ENCODE measurements at places on chromosomes 5 and 9. TPM values are rescaled to one million over a fixed set of nuclear protein-coding genes. Genes with fewer than 3 reads are reported as not detected.

The EFNA5 gene
- 5.1 TPM for total RNA-seq

- no peaks in the 10 kb centered on the region for H3K36me3 ChIP-seq
- no peak overlapping the region for H3K4me3 ChIP-seq
- no peaks in the 10 kb centered on the region for H3K4me1 ChIP-seq
- H3K27me3 ChIP-seq, result peaks cover 8% of the 10 kb centered on the region
These were observed 130.0 kb downstream of the COL23A1 start for GRCh38 chr5:178460174-178460573.

- peaks cover 3% of the 10 kb centered on the region for H3K36me3 ChIP-seq
- no peaks in the 10 kb centered on the region for H3K4me1 ChIP-seq
- DNase-seq, result no peak
- H3K27ac ChIP-seq, result no peak overlapping the region
- no peaks in the 10 kb centered on the region for H3K27me3 ChIP-seq
These were observed 13.1 kb downstream of the IL7R start for GRCh38 chr5:35869685-35870277.

DNA sequence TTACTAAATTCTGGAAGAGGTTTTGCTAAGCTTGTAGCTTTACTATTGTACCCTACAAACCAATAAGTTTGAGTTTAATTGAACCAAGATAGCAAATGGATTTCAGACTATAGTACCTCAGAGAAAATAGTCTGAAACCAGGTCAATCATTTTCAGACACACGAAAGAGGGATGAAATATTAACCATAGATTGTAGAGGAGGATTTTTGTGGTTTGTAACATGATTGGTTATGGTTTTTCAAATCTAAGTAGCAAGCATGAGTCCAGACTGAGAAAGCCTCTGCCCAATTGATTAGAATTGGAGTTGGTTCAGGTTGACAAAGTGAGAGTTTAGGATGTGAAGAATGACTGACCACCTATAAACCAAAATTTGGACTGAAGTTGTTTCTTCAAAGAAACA, 562.7 kb upstream of the DMAC1 start:
- DNase-seq, result no peak
- no peak overlapping the region for H3K4me3 ChIP-seq
- no peaks in the 10 kb centered on the region for H3K4me1 ChIP-seq
- H3K27me3 ChIP-seq, result no peaks in the 10 kb centered on the region

DNA sequence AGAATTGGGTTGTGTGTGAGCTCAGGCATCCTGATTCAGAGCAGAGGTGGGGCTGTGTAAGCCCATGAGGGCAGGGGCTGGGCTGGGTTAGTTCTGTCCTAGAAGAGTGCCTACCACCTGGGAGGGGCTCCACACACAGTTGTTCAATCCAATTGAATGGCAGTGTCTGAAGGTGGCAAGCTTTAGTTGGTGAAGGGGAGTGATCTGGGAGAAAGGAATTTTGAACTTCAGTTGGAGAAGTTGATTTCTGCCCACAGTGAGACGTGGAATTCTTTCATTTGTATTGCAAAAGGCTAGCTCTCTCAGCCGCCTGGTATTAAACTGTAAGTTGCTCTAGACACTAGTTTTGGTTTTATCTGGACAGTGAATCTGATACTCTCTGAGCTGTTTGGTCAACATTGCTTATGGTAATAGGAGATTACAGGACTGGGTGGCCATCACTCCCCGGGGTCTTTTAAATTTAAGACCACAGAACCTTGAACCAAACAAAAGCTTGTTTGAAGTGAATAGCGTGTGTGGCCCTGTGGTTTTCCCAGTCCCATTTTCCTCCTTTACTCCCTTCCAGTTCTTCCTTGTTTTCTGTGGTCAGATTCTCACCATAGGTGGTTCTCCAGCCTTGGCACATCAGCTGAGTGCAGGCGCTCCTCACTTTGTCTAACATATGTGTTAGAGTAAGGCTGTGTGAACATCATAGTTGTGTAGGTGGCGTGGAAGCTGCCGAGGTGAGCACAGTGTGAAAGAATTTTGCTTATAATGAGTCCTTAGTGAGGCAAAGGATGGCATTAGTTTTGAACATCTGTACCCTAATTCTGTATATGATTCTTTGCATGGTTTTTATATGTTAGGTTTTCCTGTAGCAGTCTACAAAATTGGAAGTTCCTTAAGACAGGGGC, 78.0 kb downstream of the ARHGAP26 start:
- no peaks in the 10 kb centered on the region for H3K36me3 ChIP-seq
- peaks cover 23% of the 10 kb centered on the region for H3K4me1 ChIP-seq
- no peak overlapping the region for H3K27ac ChIP-seq
- H3K4me3 ChIP-seq, result no peak overlapping the region
- H3K27me3 ChIP-seq, result no peaks in the 10 kb centered on the region
- DNase-seq, result no peak

All from PC-3 (cell line).